ENCODE measurements at places on chromosomes 3 and 15.

GRCh38 chr3:102295756-102296155 lies 139.1 kb upstream of the ZPLD1 start:
- DNase-seq = no peak

GRCh38 chr3:38598791-38599190 lies 50.7 kb downstream of the SCN5A start:
- DNase-seq = no peak

DNA sequence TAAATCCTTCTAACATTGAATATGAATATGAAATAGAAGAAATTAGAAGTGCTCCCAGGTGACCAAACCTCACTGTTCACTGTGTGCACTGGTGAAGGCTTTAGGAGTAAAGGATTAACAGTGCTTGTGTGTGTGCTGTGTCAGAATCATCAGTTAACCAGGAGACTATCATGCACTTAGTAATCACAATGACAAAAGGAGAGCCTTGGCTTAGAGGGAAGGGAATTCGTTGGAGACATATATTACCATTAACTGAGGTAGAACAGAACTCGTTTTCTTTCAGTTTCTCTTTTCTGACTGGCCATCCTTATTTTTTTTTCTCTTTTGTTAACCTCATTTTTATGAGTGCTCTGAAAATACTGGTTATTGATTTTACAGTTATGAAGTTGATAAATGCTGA lies 213.3 kb upstream of the GBE1 start:
- DNase-seq = no peak

- DNase-seq = no peak
Measured at GRCh38 chr3:48477959-48478520, 25.9 kb downstream of the SHISA5 start.

- peak; percentile 83 for DNase-seq
Measured at GRCh38 chr3:171239757-171240503, 213.4 kb upstream of the SLC2A2 start.

GRCh38 chr3:152076148-152076547 lies 192.6 kb upstream of the MBNL1 start:
- DNase-seq = no peak

- no peak for DNase-seq
Measured at GRCh38 chr3:45055411-45056143, 29.5 kb downstream of the CLEC3B start.

GRCh38 chr15:40320931-40321371 lies 2.5 kb upstream of the INAFM2 start:
- no peak for DNase-seq

GRCh38 chr3:69197455-69197854 lies 75.1 kb upstream of the LMOD3 start:
- no peak for DNase-seq

DNA sequence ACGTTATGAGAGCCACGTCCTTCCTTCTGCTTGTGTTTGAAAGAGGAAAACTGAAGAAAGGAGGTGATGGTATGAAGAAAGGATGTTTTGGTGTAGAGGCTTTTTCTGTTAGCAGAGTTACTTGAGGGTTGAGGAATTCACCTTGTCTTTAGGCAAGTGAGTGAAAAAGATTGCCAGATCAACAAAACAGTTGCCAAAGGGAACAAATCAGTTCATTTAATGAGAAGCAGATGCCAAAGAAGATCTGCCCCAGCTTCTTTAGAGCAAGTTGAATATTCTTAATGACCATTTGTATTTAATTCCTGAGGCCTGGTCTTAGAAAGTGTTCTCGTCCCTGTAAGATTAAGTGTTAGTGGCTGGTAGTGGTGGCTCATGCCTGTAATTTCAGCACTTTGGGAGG lies 2.6 kb downstream of the CHCHD6 start:
- no peak for DNase-seq

Measured in NCI-H1417 treated with DMSO at 0.1 percent for 48 hours (cell line).